ENCODE measurements at places on chromosomes 1 and 21.
A peak's percentile ranks its signal among the peaks of the same experiment; 100 is the strongest.

DNA sequence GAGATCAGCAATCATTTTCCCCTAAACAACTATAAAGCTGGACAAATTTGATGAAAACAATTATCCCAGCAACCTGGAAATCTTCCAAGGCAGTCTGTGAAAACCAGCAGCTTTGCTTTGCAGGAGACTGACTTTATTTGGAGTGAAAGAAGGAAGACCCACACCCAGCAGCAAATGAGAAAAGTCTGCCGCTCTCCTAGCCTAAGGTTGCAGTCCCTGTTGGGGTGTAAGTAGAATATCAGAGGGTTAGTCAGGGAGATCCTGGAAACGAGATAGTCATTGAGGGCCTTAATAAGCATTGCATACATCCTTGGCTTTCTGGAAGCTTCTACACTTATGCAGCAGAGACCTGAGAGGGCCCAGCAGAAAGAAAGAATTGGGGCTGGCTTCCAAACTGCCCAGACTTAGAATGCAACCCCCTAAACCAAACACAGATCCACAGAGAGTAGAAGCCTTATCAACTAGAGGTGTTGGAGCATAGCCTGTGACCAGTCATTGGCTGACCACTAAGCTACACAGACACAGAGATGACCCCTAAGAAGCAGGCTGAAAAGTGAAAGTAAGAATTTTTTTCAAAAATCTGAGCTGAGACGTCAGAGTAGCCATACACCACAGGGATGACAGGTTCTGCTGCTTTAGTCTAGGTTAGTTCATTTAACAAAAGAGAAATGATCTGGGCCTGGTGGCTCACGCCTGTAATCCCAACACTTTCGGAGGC is 98.3 kb downstream of the LYPLAL1 start:
- peak; percentile 62 for DNase-seq

- DNase-seq = no peak
Measured at GRCh38 chr21:39685236-39685635, 59.7 kb upstream of the IGSF5 start.

DNA sequence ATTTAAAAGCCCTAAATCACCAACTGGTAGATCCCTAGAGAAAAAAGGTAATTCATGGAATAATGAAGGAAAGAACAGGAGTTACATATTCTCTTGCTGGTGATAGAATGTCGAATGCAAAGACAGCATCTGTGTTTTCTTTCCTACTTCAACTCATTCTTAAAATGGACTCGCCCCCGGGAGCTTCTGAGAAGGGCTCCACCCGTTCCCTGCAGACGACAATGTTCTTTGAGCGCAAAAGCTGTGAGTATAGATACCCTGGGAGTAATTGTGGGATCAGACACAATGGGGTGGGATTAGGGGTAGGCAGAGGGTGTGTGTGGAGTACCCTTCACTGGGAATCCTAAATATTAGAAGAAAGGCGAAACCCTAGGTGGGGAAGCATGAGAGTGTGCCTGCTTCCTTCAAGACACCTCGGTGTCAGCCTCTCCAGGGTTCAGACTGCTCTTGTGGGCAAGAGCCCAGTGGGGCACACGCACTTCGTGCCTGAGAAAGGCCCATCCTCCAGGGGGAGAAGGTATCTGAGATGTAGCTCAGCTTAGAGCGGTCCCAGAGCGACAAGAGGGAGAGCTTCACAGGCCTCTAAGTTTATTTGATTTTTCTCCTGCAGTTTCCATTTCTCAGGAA is 123.3 kb upstream of the DPYD start:
- peak; percentile 19 for DNase-seq

DNA sequence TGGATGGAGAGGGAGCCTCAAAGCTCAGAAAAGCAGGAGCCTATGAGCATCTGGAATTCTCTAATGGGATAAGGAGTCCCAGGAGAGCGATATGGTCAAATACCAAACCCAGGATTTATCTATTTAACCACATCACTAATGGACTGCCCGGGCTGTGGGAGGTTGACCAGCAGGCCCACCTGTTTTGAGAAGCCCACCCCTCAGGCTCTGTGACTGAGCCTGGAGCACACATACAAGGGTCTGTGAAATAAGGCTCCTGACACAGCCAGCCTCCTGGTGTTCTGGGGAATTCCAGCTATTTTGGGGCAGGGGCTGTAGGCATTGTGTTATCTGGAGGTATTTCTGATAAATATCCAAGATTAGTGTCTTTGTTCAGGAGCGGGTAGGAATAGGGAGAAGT is 132.0 kb upstream of the C1orf21 start:
- DNase-seq = no peak

DNA sequence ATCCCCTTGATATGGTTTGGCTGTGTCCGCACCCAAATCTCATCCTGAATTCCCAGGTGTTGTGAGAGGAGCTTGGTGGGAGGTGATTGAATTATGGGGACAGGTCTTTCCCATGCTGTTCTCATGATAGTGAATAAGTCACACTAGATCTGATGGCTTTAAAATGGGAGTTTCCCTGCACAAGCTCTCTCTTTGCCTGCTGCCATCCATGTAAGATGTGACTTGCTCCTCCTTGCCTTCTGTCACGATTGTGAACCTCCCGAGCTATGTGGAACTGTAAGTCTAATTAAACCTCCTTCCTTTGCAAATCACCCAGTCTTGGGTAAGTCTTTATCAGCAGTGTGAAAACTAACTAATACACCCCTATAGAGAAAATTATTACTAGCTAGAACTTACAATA is 959.5 kb upstream of the ADGRL2 start:
- no peak for DNase-seq

- DNase-seq = no peak
Measured at GRCh38 chr1:3466366-3467075, 12.1 kb downstream of the ARHGEF16 start.

GRCh38 chr1:54867717-54868057 is 19.3 kb downstream of the DHCR24 start:
- no peak for DNase-seq

GRCh38 chr1:17056551-17056950 is 2.7 kb upstream of the SDHB start:
- DNase-seq = no peak

- DNase-seq = peak; percentile 7
Measured at GRCh38 chr1:3349161-3349967, 105.1 kb upstream of the ARHGEF16 start.

GRCh38 chr1:206933333-206933945 is 11.7 kb upstream of the FCMR start:
- peak; percentile 20 for DNase-seq

DNA sequence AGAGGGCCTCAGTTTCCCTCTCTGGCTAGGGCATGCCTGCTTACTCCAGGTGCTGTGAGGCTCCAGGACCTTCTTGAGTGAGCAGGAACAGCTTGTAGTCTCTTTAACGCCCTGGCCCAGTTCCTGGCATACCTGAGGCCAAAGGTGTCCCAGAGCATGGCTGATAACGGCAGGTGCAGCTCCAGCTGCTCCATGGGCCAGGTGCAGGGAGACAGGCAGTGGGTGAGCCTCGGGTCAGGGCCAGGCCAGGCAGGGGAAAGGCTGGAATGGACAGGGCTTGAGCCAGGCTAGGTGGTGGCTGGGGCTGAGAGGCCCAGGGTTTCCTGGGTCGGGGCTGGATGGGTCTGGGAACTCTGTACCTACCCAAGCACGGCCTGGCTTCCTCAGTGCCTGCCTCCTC is 18.3 kb downstream of the EDN2 start:
- no peak for DNase-seq

- peak; percentile 94 for DNase-seq
Measured at GRCh38 chr1:81670286-81670685, 130.4 kb upstream of the ADGRL2 start.

DNA sequence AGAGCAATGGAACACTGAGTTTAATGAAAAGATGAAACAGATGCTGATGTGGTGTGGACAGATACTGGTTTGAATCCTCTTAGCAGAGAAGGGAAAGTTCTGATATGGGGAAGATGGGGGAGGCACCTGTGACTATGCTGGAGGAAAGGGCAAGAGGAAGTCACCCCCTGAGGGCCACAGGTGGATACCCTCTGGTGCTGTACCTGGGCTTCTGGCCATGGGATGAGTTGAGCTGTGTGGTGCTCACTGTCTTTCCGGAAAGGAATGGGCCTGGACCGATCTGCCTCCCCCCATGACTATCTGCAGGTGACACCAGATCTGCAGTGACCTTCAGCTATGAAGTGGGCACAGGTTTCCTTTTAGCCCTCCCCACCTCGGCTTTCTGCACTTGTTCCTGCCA is 52.4 kb downstream of the IER5 start:
- DNase-seq = no peak

DNA sequence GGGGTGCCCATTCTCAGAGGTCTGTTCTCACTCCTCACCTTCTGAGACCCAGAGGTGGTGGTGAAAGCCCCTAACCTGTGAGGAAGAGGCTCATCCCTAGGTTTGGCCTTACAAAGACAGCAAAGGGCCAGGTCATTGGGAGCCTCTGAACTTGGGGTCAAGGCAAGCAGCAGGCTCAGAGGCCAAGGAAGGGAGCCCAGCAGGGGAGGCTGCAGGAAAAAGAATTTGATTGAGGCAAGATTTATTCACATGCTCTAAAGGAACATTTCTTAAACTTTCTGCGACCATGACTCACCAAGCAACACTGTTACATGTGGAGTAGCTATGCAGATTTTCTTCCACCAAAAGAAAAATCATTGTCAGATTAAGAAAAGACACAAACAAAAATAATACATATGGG is 132.5 kb upstream of the SYT6 start:
- peak; percentile 31 for DNase-seq

DNA sequence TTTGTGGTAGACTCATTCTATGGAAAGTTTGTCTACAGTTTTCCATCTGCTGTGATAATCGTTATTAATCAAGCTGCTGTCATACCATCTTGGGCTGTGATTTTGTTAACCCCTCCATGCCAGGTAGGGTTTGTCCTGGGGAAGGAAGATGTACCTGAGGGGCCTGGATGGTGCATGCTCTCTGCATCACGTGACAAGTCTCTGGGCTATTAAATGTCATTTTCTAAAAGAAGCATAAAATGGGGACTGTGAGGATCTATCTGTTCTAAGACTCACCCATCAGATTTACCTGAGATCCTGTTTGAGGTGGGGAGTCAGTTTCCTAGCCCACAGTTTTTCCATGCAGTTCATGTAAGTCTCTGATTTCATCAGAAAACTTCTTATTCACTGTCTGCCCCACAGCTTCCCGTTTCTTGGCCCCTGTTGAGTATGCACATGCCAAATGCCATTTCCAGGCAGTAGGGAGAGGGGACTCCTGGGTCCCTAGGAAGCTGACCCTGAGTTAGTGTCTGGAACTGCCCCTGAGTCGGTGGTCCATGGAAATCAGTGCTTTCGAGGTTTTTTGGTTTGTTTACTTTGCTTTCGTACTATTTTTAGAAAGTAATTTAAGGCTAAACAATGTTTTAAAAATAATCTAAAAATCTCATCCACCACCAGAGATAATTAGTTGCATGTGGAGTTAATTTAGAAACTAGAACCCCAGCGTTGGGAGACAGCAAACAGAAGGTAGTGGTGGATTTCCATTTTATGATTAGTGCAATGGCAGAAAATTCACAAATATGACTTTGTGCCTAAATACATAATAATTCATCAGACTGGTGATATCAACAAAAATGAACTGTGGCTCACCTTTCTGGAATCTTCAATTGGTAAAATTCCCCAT is 46.7 kb downstream of the ZBTB18 start:
- no peak for DNase-seq

Data from amniotic epithelial cell (primary cell).